ENCODE measurements at places on chromosomes 7 and 10. TPM values are rescaled to one million over a fixed set of nuclear protein-coding genes. Genes with fewer than 3 reads are reported as not detected.

Gene RAB19
- total RNA-seq, result 3.8 TPM

GRCh38 chr10:125460326-125460725 is 222.6 kb downstream of the TEX36 start:
- H3K4me1 ChIP-seq, result no peaks in the 10 kb centered on the region
- no peak for DNase-seq
- no peaks in the 10 kb centered on the region for H3K36me3 ChIP-seq
- no peak overlapping the region for H3K4me3 ChIP-seq
- H3K27ac ChIP-seq, result no peak overlapping the region
- no peaks in the 10 kb centered on the region for H3K27me3 ChIP-seq

- no peaks in the 10 kb centered on the region for H3K27me3 ChIP-seq
- H3K36me3 ChIP-seq, result no peaks in the 10 kb centered on the region
- no peak overlapping the region for H3K4me3 ChIP-seq
- no peak for DNase-seq
- H3K27ac ChIP-seq, result no peak overlapping the region
These were observed 490.8 kb downstream of the TNS3 start for GRCh38 chr7:47091141-47091540.

DNA sequence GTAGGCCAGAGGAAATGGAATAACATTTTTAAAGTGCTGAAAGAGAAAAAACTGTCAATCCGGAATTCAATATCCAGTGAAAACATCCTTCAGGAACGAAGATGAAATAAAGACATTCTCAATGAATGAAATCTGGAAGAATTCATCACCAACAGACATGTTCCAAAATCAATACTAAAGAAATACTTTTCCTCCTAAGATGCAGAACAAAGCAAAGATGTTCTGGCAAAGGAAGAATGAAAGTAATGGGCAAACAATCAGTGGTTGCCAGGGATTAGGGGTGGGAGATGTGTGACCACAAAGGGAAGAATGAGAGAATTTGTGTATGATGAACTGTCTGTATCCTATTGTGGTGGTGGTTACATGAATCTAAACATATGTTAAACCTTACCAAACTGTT is 52.8 kb upstream of the EEPD1 start:
- DNase-seq, result no peak
- H3K36me3 ChIP-seq, result no peaks in the 10 kb centered on the region
- no peaks in the 10 kb centered on the region for H3K27me3 ChIP-seq
- H3K27ac ChIP-seq, result no peak overlapping the region

DNA sequence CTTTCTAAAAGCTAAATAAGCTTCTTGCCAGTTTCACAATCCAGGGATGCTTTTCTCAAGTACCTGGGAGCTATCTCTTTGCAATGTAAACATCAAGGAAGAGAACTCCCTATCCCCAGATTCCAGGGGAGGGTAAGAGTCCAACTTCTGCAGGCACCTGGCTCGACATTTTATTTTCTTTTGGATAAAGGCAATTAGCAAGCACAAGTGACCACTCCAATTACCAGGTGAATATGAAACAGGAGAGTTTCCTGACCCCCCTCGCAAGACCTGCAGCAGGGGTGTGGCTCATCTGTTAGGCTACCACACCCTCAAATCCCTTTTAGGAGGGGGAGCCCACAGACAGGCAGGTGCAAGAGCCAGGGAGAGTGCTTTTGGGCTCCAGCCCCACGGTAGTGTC is 28.6 kb upstream of the LANCL2 start:
- H3K4me1 ChIP-seq, result peaks cover 34% of the 10 kb centered on the region
- no peaks in the 10 kb centered on the region for H3K36me3 ChIP-seq
- H3K27ac ChIP-seq, result peak overlapping the region; percentile 32
- peak; percentile 66 for DNase-seq

Gene HPS1
- total RNA-seq, result 39.9 TPM

Gene FGFR2
- total RNA-seq, result 286 TPM

- H3K27me3 ChIP-seq, result no peaks in the 10 kb centered on the region
- DNase-seq, result no peak
- peaks cover 20% of the 10 kb centered on the region for H3K4me1 ChIP-seq
- no peak overlapping the region for H3K4me3 ChIP-seq
- H3K27ac ChIP-seq, result no peak overlapping the region
These were observed 28.1 kb upstream of the SLC29A3 start for GRCh38 chr10:71290806-71291527.

DNA sequence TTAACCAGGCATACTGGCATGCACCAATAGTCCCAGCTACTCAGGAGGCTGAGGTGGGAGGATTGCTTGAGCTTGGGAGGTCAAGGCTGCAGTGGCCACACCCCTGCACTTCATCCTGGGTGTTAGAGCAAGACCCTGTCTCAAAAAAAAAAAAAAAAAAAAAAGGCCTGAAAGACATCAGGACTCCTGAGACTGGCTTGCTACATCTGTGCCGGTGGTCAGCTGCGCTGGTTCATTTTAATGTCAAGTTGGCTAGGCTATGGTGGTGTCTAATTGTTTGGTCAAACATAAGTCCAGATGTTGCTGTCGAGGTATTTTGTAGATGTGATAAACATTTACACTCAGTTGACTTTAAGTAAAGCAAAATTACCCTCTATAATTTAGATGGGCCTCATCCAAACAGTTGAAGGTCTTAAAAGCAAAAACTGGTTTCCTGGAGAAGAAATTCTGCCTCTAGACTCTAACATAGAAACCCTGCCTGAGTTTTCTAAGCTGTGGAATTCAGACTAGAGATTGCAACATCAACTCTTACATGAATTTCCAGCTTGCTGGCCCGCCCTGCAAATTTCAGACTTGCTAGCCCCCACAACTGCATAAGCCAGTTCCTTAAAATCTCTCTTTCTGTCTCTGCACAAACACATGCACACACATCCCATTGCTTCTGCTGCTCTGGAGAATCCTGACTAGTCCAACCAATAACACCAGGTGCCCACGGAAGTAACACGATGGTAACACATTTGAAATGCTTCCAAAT is 18.2 kb downstream of the MYOF start:
- no peak overlapping the region for H3K4me3 ChIP-seq
- peaks cover 72% of the 10 kb centered on the region for H3K4me1 ChIP-seq
- no peaks in the 10 kb centered on the region for H3K27me3 ChIP-seq

Gene ABCB4
- 0.18 TPM for total RNA-seq

- H3K4me3 ChIP-seq, result no peak overlapping the region
- H3K36me3 ChIP-seq, result no peaks in the 10 kb centered on the region
- H3K4me1 ChIP-seq, result no peaks in the 10 kb centered on the region
- H3K27me3 ChIP-seq, result no peaks in the 10 kb centered on the region
- DNase-seq, result no peak
These were observed 28.2 kb downstream of the SLC29A4 start for GRCh38 chr7:5310822-5311405.

GRCh38 chr7:86904949-86905834 is 154.3 kb downstream of the ELAPOR2 start:
- DNase-seq, result no peak
- no peak overlapping the region for H3K4me3 ChIP-seq
- no peaks in the 10 kb centered on the region for H3K27me3 ChIP-seq

Gene VAX1
- total RNA-seq, result not detected

- H3K36me3 ChIP-seq, result no peaks in the 10 kb centered on the region
- H3K27me3 ChIP-seq, result no peaks in the 10 kb centered on the region
- no peak for DNase-seq
- H3K27ac ChIP-seq, result no peak overlapping the region
- no peaks in the 10 kb centered on the region for H3K4me1 ChIP-seq
These were observed 192.3 kb downstream of the IMMP2L start for GRCh38 chr7:111370002-111370401.

Gene NPFFR1
- total RNA-seq, result not detected

DNA sequence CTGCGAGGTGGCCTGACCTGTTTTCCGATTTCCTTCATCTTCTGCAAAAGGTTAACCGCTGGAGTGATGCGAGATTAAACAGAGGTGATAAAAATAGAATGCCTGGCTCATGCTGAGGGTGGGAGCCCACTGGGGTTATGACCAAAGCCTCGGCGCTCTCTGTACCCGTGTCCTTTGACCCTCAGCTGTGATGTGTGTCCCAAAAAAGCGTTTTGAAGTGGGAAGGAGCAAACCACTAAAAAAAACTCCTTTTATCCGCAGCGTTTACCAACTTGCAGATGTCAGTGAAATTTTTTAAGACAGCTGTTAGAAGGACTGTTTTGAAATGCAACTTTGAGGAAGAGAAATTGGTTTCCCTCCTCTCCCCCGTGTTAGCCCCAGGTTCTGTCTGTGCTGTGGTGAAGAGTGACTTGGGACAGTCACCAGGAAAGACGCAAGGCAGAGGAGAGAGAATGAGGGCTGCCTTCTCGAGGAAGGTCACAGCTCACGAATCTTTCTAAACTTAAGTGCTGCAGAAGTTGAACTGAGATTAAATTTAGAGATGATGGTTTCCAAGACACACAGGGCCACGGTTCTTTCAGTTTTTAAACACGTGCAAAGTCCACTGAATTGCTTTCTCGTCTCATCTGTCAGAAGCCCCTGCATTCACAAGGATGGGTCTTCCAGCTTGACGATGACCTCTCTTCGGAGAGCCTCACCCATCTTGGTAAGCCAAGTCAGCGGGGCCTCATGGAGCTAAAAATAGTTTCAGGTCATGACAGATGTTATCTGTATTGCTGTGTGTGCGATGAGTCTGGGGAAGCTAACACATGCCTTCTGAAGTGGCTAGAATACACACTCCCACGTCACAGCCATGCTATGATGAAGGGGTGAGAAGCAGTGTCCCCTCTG is 27.6 kb downstream of the AMZ1 start:
- no peaks in the 10 kb centered on the region for H3K27me3 ChIP-seq
- no peaks in the 10 kb centered on the region for H3K4me1 ChIP-seq
- peak; percentile 26 for DNase-seq
- H3K27ac ChIP-seq, result no peak overlapping the region
- H3K36me3 ChIP-seq, result no peaks in the 10 kb centered on the region
- no peak overlapping the region for H3K4me3 ChIP-seq

DNA sequence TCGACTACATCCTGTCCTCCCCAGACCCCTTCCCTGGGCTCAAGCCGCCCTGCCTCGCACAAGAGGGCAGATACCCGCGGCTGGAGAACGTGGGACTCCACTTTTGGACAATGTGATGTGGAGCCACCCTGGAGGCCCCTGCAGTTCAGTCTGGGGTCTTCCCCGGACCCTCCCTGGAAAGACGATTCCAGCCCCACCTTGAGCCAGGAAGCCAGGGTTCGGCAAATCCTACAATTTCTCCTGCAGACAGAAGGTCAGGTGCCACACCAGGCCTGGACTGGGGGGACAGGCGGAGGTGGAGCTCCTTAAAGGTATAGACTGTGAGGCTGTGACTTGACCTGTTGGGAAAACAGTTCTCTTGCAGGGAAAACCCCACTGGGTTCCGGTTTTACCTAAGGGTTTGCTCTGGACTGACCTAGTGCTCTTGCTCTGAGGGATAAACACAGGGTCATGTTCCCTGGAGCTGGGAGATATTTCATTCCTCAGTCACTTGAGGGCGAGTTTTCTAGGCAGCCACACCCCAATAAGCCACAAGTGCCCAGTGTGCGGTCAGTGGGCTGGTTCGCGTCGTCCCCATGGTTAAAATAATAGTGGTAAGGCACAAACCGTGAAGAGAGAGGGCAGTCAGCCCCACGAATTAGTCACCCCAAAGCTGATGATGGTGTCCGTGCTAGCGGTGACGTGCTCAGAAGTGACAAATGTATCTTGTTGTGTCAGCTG is 1.6 kb downstream of the FOXL3 start:
- H3K36me3 ChIP-seq, result no peaks in the 10 kb centered on the region
- no peak overlapping the region for H3K27ac ChIP-seq
- H3K4me3 ChIP-seq, result no peak overlapping the region
- no peaks in the 10 kb centered on the region for H3K27me3 ChIP-seq
- peaks cover 27% of the 10 kb centered on the region for H3K4me1 ChIP-seq
- DNase-seq, result no peak

DNA sequence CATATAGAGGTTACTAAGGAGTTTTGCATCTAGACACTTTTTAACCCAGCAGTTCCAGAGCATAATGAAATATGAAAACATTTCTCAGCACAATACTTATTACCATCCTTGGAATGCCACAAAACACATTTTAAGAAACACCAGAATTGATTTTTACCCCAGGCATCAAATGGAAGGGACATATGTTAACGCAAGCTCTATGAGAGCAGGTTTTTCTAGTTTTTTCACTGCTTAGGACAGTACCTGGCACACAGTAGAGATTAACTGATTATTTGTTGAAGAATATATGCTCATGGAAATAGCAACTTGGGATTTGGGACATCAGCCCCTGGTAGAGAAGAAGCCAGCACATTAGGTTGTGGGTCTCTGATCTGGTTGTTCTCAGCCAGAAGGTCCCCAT is 67.0 kb upstream of the ARID5B start:
- DNase-seq, result no peak
- H3K4me3 ChIP-seq, result no peak overlapping the region
- H3K27me3 ChIP-seq, result no peaks in the 10 kb centered on the region
- peaks cover 80% of the 10 kb centered on the region for H3K4me1 ChIP-seq
- no peaks in the 10 kb centered on the region for H3K36me3 ChIP-seq

DNA sequence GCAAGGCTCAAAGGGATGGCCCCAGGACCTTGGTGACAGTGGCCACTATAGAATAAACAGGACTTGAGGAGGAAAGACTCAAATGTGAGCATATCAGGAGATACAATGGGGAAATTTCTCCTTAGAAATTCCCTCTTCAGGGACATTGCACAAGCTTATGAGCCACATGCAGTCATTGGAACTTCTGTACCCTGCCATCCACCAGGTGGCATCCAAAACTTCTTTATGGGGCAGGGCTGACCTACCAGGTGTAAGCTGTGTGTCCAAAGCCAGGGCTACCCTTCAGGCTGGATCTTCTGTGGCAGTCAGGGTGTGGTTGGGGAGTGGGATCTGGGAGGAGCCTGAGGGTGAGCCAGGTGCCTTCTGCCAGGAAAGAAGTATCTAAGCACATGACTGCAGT is 36.6 kb upstream of the LRRC18 start:
- H3K27me3 ChIP-seq, result no peaks in the 10 kb centered on the region
- H3K36me3 ChIP-seq, result no peaks in the 10 kb centered on the region
- H3K27ac ChIP-seq, result no peak overlapping the region
- H3K4me1 ChIP-seq, result no peaks in the 10 kb centered on the region
- no peak overlapping the region for H3K4me3 ChIP-seq

Gene EXOSC1
- 77.5 TPM for total RNA-seq

Gene NPM3
- 92.6 TPM for total RNA-seq

Gene FZD8
- 3.4 TPM for total RNA-seq

Gene EPO
- 1.1 TPM for total RNA-seq

DNA sequence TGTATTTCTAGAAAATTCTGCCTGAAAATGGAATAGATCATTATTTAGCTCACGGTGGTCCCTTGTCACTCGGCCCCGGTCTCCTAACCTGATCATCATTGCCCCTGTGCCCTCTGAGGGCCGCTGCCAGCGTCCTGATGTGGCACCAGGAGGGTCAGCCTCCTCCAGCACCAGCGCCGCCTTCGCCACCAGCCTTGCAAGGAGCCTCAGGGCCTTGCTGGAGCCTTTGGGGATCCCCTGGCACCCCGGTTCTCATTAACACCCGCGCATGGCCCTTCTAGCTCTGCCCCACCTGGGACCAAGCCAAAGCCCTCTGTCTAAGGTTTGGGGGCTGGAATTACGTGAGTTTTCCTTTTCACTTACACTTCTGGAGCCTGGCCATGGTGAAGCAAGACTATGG is 282.5 kb upstream of the ADARB2 start:
- no peak overlapping the region for H3K27ac ChIP-seq
- no peak for DNase-seq
- no peaks in the 10 kb centered on the region for H3K4me1 ChIP-seq
- H3K36me3 ChIP-seq, result no peaks in the 10 kb centered on the region
- H3K27me3 ChIP-seq, result no peaks in the 10 kb centered on the region
- H3K4me3 ChIP-seq, result no peak overlapping the region

Gene CREB5
- total RNA-seq, result 9.1 TPM

Gene HOXA10
- total RNA-seq, result 7.8 TPM
